ENCODE measurements at places on chromosomes 12 and 14. TPM values are rescaled to one million over a fixed set of nuclear protein-coding genes. Genes with fewer than 3 reads are reported as not detected.

Gene COL2A1
- total RNA-seq: 0.70 TPM

Gene TMEM132D
- 15.2 TPM for total RNA-seq

Gene ZNF219
- 25.2 TPM for total RNA-seq

Gene PRB2
- not detected for total RNA-seq

DNA sequence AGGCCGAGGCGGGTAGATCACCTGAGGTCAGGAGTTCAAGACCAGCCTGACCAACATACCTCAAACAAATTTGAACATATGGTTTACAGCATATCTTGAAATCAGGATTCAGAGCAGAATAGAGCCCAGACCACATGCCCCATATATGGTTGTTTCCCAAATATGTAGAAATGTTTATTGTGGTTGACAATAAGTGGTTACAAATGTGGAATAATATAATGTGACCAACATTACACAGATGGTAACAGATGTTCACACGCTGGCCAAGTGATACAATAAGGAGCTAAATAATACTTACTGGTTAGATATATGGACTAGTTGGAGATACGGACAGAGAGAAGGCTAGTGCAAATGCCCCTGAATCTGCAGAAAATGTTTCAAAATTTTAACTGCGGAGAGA, 85.3 kb downstream of the MAPKAPK5 start:
- H3K36me3 ChIP-seq: no peaks in the 10 kb centered on the region
- no peaks in the 10 kb centered on the region for H3K4me1 ChIP-seq
- no peak overlapping the region for H3K4me3 ChIP-seq
- DNase-seq: no peak

GRCh38 chr14:70972107-70972976, 65.1 kb downstream of the PCNX1 start:
- H3K4me1 ChIP-seq: peaks cover 8% of the 10 kb centered on the region
- H3K27ac ChIP-seq: no peak overlapping the region
- peak; percentile 89 for DNase-seq
- no peaks in the 10 kb centered on the region for H3K27me3 ChIP-seq
- peaks cover 13% of the 10 kb centered on the region for H3K36me3 ChIP-seq

- H3K36me3 ChIP-seq: peaks cover 2% of the 10 kb centered on the region
- H3K27me3 ChIP-seq: peaks cover 3% of the 10 kb centered on the region
- no peak overlapping the region for H3K4me3 ChIP-seq
- no peak overlapping the region for H3K27ac ChIP-seq
- no peak for DNase-seq
- H3K4me1 ChIP-seq: peaks cover 15% of the 10 kb centered on the region
Measured at GRCh38 chr12:104529130-104529874, 72.6 kb downstream of the CHST11 start.

GRCh38 chr12:114168061-114168460, 201.9 kb upstream of the RBM19 start:
- H3K36me3 ChIP-seq: no peaks in the 10 kb centered on the region
- H3K4me1 ChIP-seq: no peaks in the 10 kb centered on the region
- no peak overlapping the region for H3K4me3 ChIP-seq
- DNase-seq: no peak
- H3K27ac ChIP-seq: no peak overlapping the region

GRCh38 chr12:6792522-6793201, 3.3 kb downstream of the CD4 start:
- peaks cover 10% of the 10 kb centered on the region for H3K27me3 ChIP-seq
- H3K4me1 ChIP-seq: peaks cover 15% of the 10 kb centered on the region
- H3K36me3 ChIP-seq: no peaks in the 10 kb centered on the region
- peak overlapping the region; percentile 65 for H3K27ac ChIP-seq

DNA sequence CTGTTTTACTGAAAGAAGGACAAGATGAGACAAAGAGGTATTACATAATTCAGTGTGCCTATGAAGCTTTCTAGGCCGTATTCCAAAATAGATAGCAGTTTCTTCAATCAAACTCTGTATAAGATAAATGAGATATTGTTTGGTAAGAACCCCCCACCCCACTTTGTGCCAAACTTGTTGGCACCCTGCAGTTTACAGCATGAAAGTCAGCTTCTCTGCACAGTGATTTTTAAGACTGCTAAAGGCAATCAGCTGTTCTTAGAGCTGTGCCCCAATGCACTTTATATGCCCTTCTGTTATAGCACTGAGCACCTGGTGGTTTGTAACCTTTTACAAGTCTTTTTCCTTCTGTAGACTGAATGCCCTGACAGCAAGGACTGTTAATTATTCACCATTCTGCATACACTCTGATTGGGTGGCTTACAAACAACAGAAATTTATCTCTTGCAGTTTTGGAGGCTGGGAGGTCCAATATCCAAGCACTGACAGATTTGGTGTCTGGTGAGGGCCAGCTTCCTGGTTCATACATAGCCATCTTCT, 76.7 kb downstream of the ANO4 start:
- H3K4me1 ChIP-seq: no peaks in the 10 kb centered on the region
- H3K36me3 ChIP-seq: no peaks in the 10 kb centered on the region
- DNase-seq: no peak
- peaks cover 2% of the 10 kb centered on the region for H3K27me3 ChIP-seq
- H3K27ac ChIP-seq: no peak overlapping the region

GRCh38 chr12:18414671-18415070, 153.4 kb downstream of the PIK3C2G start:
- H3K36me3 ChIP-seq: no peaks in the 10 kb centered on the region
- H3K27me3 ChIP-seq: no peaks in the 10 kb centered on the region
- DNase-seq: no peak
- H3K4me3 ChIP-seq: no peak overlapping the region
